Stimulated activated CD4-positive, alpha-beta T cell treated with anti-CD3 and anti-CD28 coated beads, Interleukin-1b, Interleukin-23, amount 100 ng/mL, for 48 hours (primary cell): ENCODE measurements at places on chromosomes 4 and X.

GRCh38 chr4:87521319-87521718 lies 7.9 kb downstream of the SPARCL1 start:
- DNase-seq = no peak

- no peak for DNase-seq
These were observed 15.9 kb downstream of the SH3TC1 start for GRCh38 chr4:8215001-8215427.

- no peak for DNase-seq
These were observed 156.1 kb downstream of the STPG2 start for GRCh38 chr4:97987019-97987648.

- no peak for DNase-seq
These were observed 56.3 kb upstream of the SPRY1 start for GRCh38 chr4:123340381-123340701.

GRCh38 chr4:144754562-144755410 lies 108.8 kb downstream of the HHIP start:
- no peak for DNase-seq

- DNase-seq = no peak
These were observed 57.5 kb upstream of the SORCS2 start for GRCh38 chr4:7134737-7135388.
